Mesothelial cell of epicardium (in vitro differentiated cells): ENCODE measurements at places on chromosomes 1 and 21. TPM values are rescaled to one million over a fixed set of nuclear protein-coding genes. Genes with fewer than 3 reads are reported as not detected.
A peak's percentile ranks its signal among the peaks of the same experiment; 100 is the strongest.

GRCh38 chr1:164660775-164661174 lies 101.8 kb downstream of the PBX1 start:
- H3K36me3 ChIP-seq = peaks cover 7% of the 10 kb centered on the region
- H3K4me3 ChIP-seq = no peak overlapping the region
- no peaks in the 10 kb centered on the region for H3K27me3 ChIP-seq
- no peak for DNase-seq

DNA sequence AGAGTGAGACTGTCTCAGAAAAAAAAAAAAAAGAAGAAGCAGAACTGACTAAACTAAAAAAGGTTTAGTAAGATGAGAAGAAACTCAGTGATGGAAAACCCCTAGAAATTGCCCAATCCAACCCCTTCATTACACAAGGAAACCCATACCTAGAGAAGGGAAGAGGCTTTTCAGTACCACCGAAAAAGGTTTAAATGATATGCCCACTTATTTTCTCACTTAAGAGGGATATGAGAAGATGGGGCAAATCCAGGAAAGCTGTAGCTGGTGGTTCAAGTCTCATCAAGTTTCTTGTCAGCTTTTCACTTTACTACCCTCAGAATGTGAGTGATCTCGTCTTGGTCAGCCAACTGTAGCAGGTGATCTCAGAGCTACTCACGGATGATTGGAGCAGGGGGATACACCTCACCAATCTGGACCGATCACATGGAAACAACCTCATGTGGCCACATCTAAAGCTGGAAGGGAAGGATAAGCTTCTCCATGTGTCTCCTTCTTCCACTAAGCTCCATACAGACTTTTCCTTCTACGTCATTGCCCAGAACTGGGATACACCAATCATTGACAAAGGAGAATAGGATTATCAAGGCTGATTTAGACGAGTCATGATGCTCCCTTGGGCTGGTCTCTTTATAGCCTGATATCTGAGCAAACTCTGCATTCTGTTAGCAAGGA lies 126.7 kb upstream of the POU3F1 start:
- no peak overlapping the region for H3K4me3 ChIP-seq
- no peak overlapping the region for H3K27ac ChIP-seq
- no peaks in the 10 kb centered on the region for H3K36me3 ChIP-seq
- H3K27me3 ChIP-seq = peaks cover 57% of the 10 kb centered on the region
- no peaks in the 10 kb centered on the region for H3K4me1 ChIP-seq

SERTAD4 gene
- 7.4 to 8.2 TPM (median 8.1 TPM) in 3 replicates for total RNA-seq

ZNF648 gene
- total RNA-seq = 0.09 to 0.23 TPM (median 0.18 TPM) in 3 replicates

ADCY10 gene
- total RNA-seq = 0.04 to 0.47 TPM (median 0.16 TPM) in 3 replicates

SH3GLB1 gene
- 57.7 to 61.2 TPM (median 59.4 TPM) in 3 replicates for total RNA-seq

DNA sequence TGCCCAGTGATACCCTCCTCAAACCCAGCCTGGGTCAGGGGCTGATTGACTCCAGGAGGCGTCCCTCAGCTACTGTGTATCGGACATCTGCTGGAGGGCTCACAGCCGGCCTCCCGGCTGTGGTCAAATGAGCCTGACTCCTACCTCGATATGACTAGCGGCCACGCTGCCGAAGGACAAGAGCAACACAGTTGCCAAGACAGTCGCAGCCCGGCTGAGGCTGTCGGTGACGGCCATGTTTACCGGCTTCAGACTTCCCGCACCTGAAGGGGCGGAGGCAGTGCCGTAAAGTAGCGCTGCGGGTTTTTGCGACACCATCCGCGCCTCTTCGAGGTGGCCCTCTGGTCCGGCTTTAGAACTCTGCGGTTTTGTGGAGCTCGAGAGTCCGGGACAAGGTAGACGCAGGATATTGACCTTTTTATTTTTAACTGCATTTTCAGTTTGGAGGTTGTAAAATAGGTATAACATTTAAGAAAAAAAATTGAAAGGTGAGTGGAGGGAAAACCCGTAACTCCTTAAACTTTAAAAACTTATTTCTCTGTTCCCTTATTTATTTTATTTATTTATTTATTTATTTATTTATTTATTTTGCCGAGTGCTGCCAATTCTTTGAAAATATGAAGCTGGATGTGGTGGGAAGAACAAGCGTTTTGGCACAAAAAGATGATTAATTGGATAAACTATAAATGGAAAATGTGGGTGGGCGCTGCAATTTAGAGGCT lies at the start of gene PIGK:
Gene PIGK, minus strand, starts transcription at position 265 of the 722 bp plus-strand sequence. Its CDS starts 28 bp downstream, at position 237.
- DNase-seq = peak; percentile 70
- peak within 1 kb of the TSS; percentile 94 for H3K27ac ChIP-seq
- H3K36me3 ChIP-seq = peaks cover 20% of the 10 kb centered on the region
- H3K4me1 ChIP-seq = peaks cover 19% of the 10 kb centered on the region
- H3K4me3 ChIP-seq = peak within 1 kb of the TSS; percentile 96

DNA sequence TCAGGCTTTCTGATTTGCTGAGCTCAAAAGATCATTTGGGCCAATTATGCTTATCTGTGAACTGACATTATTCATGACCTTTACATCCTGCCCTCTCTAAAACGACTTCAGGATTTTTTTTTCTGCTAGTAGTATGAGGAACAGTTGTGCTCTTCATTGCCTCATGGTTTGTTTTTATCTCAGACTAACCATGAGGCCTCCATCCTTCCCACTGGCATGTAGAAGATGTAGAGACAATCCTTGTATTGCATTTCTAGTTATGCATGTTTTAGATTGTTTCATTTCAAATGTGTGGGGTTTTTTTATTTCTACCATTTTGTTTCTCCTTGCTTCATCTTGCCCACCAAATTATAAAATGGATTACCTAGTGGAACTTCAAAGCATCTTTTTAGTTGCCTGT lies 82.8 kb upstream of the C1orf87 start:
- no peak for DNase-seq
- peaks cover 12% of the 10 kb centered on the region for H3K4me1 ChIP-seq
- no peak overlapping the region for H3K4me3 ChIP-seq
- peaks cover 5% of the 10 kb centered on the region for H3K27me3 ChIP-seq
- no peak overlapping the region for H3K27ac ChIP-seq

- no peaks in the 10 kb centered on the region for H3K4me1 ChIP-seq
- no peak overlapping the region for H3K27ac ChIP-seq
Measured at GRCh38 chr1:62964141-62964540, 180.2 kb downstream of the ATG4C start.

DNA sequence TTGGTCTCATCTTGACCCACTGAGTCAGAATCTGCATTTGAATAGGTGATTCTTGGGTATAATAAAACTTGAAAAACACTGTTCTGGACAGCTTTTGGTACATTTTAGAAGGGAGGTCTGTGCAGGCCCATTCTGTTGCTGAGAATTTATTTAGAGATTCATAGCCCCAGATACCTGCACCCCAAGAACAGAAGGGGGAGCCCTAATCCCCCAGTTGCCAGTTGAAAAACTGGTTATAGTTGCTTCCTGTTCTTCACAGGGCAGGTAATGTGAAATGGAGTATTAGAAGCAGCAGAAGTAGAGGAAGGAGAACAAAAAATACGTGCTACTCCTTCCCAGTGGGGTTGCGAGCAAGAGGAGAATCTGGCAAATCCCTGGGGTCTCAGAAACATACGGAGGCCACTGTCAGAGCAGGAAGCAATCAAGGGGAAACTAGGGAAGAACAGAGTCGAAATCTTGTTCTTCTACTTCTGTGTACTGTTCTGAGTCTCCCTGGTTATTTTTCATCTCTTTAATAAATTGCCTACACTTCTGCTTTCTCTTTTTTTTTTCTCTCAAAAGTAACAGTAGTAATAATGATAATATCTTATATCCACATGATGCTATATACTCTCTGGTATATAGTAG lies 4.6 kb upstream of the CLCA2 start:
- DNase-seq = no peak
- H3K4me1 ChIP-seq = peaks cover 2% of the 10 kb centered on the region
- peaks cover under 1% of the 10 kb centered on the region for H3K27me3 ChIP-seq
- no peak overlapping the region for H3K4me3 ChIP-seq
